Tibial artery (tissue), 4 donors: ENCODE measurements at places on chromosomes 2 and 18.

DNA sequence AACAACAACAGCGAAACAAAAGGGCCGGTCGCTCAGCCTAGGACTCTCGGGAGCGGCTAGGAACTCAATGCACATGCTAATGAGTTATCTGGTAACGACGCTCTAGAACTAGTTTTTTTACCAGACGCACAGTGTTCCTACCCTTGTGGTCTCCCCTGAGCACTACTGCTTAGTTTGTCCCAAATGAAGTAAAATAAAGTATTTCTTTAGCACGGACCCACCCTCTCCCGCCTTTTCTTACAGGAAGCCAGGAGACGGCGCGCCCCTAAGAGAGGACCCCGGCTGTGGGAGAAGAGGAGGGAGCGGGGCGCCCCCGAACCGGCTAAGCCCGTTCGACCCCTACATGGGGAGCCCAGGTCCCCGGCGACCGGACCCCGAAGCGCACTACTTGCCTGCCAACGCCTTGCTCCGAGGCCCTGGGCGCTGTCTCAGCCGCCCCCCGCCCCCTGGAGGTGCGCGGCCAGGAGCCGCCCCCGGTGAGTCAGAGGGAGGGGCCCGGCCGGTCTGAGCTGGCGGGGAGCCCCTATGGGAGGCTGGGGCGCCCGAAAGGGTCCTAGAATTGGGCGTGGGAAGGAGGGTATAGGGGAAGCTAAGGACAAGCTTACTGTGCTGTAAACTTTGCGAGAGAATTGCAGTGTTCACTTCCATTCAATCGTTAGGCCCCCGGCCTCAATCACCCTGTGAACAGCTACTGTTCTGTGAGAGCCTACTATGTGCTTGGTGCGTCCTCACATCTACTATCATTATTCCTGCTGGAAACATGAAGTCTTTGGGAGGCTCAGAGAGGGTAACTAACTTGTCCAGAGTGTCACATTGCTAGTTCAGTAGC, 3.6 kb upstream of the CAPG start:
- no peak for DNase-seq

- DNase-seq = peak; percentile 37
These were observed 9.5 kb downstream of the PID1 start for GRCh38 chr2:229261599-229261998.

DNA sequence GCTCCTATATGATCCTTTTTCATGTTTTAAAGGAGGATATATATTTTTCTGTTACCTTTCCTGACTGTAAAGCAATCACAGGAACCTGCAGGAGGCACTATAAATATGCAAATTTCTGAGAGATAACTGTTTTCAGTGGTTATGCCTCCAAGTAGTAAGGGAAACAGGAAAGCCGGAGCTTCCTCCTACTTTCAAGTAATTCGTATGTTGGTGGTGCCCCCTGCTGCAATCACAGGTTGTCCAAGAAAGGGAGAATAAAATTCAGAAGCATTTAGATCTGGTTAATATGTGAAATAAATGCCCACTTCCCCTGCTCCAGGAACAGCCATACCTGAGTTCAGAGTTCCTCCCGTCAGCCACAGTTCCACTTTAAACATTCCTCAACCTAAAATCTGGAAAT, 12.0 kb upstream of the BCL11A start:
- DNase-seq = no peak

DNA sequence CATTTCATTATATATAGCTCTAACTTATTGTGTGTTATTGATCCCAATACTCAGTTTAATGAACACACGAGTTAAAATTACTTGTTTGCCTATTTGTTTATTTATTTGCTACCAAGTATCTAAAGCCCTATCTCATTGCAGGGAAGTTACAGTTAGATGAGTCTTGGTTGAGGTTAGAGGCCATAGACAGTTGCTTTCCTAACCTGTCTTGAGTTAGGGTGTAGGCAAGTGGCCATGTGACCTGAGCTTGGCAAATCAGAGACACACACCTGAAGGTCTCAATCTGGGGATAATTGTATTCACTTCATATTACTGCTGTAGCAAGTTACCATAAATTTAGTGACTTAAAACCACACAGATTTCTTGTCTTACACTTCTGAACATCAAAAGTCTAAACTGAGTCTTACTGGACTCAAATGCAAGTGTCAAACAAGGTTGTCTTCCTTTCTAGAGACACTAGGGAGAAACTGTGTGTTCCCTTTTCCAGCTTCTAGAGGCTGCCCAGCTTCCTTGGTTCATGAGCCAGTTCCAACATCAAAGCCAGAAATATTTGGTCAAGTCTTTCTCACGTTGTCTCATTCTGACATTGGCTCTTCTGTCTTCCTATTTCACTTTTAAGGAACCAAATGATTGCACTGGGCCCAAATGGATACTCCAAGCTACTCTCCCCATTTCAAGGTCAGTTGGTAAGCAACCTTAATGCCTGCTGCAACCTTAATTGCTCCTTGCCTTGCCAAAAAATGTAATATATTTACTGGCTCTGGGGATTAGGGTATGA, 39.7 kb downstream of the COL3A1 start:
- no peak for DNase-seq

GRCh38 chr2:86274265-86274917, 63.0 kb downstream of the REEP1 start:
- DNase-seq = no peak
